CD8-positive, alpha-beta memory T cell (primary cell): ENCODE measurements at places on chromosomes 7 and 10. TPM values are rescaled to one million over a fixed set of nuclear protein-coding genes. Genes with fewer than 3 reads are reported as not detected.

DNA sequence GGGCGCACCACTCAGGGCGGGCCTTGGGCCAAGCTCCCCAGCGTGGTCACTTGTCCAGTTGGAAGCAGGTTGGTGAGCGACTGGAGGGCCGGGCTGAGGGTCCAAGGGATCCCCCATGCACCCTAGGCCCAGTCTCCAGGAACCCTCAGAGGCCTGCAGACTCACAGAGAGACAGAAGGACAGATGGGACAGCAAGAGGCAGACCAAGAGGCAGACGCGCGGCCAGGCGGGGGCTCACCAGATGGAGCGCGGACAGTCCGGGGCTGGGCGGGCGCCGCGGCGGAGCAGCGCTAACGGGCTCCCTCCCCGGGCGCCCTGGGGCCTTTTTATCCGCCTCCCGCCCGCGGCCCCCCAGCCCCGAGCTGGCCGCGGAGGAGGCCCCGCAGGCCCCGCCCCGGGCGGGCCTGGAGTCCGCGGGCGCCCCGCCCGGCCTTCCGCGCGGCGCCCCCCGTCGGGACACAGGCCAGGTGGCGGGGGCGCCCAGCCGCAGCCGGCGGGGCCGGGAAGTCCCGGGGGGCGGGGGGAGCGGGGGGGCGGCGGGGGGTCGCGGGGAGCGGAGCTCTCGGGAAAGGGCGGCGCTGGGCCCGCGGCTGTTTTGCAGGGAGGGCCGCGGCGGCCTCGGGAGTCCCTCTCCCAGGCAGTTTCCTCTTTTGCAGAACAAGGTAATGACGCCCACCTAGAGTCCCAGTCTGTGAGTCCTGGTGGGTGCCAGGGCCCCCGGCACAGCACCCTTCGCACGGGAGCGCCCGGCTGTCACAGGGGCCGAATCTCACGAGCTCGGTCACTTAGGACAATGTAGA is at the start of gene LOXL4:
Gene LOXL4 (minus strand): TSS at position 301 of the 800 bp plus-strand sequence. CDS start 5,175 bp downstream, outside the sequence.
- DNase-seq = peak; percentile 20

DNA sequence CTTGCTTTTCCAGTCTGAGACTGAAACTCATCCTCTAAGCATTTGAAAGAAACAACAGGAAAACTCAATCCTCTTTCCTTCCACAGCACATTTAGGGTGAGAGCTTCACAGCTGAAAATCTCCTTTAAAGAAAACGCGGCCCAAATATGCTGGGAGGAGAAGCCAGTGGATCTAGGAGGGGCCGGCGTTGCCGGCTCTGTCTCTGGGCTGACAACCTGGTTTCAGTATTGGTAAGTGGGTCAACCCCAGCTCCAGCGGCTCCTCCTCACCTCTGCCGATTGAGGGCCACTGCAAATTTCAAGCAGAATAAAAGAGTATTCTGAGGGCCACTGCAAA is 75.3 kb upstream of the CPXM2 start:
- no peak for DNase-seq

- no peak for DNase-seq
Measured at GRCh38 chr7:107827501-107827900, 24.5 kb upstream of the SLC26A3 start.

Gene PRSS2
- total RNA-seq = not detected
